ENCODE measurements at places on chromosomes 3 and 15.

DNA sequence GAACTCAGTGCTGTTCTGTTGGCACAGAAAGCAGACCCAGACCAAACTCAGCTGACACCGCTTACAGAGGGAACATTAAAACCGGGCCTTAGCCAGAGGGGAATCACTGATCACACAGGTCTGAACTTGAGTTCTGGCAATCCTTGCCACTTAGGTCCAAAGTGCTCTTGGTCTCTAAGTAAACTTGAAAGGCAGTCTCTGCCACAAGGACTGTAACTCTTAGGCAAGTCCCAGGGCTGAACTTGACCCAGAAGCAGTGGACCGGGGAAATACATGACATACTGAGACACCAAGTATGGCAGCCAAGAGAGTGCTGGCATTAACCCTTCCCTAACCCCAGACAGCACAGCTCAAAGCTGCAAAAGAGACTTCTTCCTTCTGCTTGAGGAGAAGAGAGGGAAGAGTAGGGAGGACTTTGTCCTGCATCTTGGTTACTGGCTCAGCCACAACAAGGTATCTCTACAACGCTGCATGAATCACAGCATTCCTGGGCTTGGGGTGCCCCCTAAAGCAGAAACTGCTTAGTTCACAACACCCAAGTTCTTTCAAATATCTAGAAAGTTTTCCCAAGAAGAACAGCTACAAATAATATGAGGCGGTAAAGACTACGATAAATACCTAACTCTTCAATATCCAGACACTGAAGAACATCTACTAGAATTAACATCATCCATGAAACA, 32.5 kb downstream of the NAALADL2 start:
- no peak for DNase-seq

DNA sequence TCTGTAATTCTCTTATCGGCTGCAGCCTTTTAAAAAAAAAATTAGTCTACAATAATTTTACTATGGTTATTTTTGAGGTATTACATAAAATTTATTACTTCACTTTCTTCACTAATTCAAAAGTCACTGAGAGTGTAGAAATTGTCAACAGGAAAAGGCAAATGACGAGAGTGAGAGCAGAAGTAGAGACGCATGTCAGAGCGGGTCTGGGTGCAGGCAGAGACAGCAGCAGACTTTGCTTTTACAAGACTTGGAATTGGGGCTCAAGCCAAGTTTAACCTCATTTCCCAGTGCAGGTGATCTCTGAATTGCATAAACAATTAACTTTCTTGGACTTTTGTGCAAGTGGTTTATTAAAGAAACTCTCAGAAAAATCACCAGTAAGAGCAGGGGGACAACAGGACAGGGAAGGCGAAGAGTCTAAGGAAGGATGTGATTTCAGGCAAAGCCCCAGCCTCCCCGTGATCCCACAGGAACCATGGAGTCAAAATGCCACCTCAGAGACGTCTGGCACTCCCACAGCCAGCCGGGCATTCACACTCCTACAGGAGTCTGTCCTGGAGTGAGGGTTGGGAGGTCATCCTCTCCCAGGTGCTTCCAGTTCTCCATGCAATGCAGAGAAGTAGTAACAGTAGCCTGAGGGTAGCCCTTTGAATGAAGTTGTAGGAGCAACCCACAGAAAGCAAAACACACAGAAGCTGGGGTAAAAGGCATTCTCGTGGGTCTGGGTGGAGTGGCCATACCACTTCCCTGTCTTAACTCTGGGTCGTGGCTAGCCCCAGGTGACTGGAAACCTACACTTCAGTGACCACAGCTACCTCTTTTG, 274.0 kb upstream of the TGFBR2 start:
- no peak for DNase-seq

GRCh38 chr3:113499081-113499480, 15.9 kb downstream of the SPICE1 start:
- no peak for DNase-seq

GRCh38 chr15:81531109-81531592, 157.1 kb upstream of the TMC3 start:
- DNase-seq: no peak

- DNase-seq: no peak
Observed at GRCh38 chr3:152658977-152659720, 175.8 kb upstream of the P2RY1 start.

GRCh38 chr3:48656061-48656840, 6.4 kb downstream of the CELSR3 start:
- DNase-seq: peak; percentile 82

GRCh38 chr3:114760679-114761078, 386.4 kb downstream of the ZBTB20 start:
- DNase-seq: no peak

GRCh38 chr3:30671527-30672286, 65.3 kb downstream of the TGFBR2 start:
- DNase-seq: no peak

DNA sequence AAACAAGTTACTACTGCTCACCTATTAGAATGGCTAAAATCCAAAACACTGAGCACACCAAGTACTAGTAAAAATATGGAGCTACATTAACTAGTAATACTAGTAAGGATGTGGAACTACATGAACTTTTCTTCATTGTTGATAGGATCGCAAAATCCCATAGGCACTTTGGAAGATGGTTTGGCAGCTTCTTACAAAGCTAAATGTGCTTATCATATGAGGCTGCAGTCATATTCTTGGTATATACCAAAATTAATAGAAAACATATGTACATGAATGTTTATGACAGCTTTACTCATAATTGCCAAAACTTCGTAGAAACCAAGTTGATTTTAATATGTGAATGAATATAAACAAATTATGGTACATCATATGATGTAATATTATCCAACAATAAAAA, 366.8 kb upstream of the KCNMB2 start:
- DNase-seq: no peak

- DNase-seq: no peak
Observed at GRCh38 chr3:123066599-123066895, 278 bp upstream of the PDIA5 start.

DNA sequence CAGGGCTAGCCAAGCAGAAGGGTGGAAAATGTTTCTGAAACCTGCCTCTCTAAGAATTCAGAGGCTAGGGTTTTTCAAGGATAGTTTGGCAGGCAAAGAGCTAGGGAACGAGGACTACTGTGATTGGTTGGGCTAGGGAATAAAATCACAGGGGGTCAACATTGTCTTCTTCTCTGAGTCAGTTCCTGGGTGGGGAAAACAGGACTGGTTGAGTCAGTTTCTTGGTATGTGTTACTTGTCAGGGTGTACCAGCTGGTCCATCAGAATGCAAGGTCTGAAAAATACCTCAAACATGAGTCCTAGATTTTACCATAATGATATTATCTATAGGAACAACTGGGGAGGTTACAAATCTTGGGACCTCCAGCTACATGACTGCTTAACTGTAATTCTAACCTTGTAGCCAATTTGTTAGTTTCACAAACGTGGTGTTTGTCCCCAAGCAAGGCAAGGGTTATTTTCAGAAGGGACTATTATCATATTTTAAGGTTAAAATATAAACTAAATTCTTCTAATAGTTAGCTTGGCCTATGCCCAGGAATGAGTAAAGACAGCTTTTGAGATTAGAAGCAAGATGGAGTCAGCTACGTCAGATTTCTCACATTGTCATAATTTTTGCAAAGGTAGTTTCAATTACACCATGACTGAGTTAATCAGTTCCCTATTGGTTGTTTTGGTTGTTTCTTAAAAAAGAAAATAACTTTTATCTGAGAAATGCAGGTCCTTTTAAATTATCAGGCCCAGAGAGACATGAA, 231.5 kb downstream of the ALCAM start:
- DNase-seq: no peak

GRCh38 chr3:177930771-177931170, 605.5 kb upstream of the KCNMB2 start:
- DNase-seq: no peak

GRCh38 chr15:63483521-63484371, 20.6 kb upstream of the USP3 start:
- no peak for DNase-seq

- no peak for DNase-seq
Observed at GRCh38 chr3:151555523-151555922, 94.7 kb upstream of the IGSF10 start.

GRCh38 chr3:10495003-10495402, 10.4 kb downstream of the ATP2B2 start:
- no peak for DNase-seq

- DNase-seq: no peak
Observed at GRCh38 chr3:172869368-172869771, 118.8 kb downstream of the ECT2 start.

GRCh38 chr15:56948764-56949101, 30.3 kb downstream of the TCF12 start:
- no peak for DNase-seq

DNA sequence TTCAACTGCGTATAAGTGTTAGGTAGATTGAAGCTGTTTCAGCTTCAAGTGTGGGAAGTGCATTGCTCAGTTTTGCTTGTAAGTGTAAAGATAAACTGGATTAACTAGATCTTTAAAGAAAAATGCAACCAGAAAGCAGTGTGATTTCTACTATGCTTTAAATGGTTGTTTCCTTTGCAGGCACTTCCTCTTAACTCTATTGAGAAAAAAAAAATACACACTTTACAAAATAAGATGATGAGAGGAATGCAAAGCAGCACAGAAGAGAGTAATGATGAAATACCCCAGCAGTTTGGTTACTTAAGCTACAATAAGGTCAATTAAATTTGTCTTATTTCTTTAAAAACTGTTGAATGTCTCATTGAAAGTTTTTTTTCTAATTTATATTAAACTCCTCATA, 40.8 kb downstream of the DPH6 start:
- DNase-seq: no peak

- no peak for DNase-seq
Observed at GRCh38 chr15:95087253-95087609, 855.9 kb downstream of the MCTP2 start.

DNA sequence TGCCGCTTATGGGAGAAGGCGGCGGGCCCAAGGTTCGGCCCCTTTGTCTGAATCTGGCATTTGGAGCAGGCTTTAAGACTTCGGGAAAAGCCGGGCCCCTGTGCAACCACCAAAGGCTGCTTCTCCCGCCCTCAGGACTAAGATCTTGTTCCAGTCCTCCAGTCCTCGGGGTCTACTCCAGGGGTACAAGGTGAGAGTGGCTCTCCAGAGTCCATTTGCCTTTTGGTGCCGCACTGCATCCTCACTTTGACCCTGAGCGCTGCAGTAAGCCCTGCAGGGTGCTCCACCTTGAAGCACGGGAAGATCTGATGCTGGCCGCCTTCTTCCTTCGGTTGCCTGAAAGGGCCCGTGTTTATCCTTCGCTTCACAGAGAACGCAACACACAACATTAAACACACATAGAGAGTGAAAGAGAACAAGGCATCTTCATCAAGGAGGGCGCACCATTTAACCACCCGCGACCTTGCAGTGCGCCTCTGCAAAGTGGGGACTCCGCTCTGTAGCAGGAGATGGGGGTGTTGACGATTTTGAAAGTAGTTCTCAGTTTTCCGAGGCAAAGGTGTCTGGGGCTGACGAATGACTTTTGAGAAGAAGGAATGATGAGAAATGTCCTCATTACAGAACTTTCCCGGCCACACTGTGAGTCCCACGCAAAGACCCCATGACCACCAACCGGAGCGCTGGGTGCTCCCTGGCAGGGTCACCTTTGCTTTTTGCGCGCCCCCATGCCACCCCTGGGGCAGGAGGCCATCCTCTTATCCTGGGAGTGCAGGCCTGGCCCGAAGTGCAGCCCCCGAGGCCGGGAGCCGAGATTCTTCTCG, 1.0 kb downstream of the PIGZ start:
- no peak for DNase-seq

DNA sequence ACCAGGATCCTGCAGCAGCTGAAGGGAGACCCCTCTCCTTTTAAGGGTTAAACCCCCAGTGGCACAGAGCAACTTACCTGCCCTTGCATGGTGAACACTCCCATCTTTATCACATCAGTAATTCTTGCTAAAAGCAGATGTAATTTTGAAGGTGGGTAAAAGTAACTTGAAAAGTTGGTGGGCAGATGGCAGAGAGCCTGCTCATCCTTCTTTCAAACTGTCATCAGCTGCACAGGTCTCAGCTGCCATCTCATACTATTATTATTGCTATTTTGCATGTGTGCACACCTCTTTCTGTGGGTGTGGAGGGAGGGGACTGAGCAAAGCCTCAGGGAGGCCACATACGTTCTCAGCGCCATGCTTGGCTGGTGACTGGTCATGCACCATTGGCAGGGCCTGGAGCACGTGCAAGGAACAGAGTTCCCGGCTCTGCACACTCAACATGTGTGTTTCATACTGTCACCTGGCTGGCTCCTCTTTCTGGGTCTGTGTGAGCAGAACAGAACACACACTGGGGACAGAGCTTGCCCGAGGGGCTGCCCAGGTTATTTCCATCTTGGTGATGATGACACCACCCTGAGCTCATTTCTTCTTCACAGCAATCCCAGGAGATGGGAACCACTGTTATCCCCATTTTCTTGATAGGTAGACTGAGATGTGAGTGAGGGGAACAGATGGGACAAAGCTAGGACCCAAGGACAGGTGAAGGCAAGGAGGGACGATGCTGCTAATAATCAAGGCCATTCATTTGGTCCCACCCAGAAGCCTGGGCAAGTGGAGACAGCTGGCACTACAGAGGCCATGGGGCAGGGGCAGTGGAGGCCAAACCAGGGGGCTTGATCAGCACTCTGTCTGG, 95.8 kb upstream of the KLF13 start:
- no peak for DNase-seq

GRCh38 chr15:66298803-66299251, 5.5 kb downstream of the DIS3L start:
- DNase-seq: no peak

DNA sequence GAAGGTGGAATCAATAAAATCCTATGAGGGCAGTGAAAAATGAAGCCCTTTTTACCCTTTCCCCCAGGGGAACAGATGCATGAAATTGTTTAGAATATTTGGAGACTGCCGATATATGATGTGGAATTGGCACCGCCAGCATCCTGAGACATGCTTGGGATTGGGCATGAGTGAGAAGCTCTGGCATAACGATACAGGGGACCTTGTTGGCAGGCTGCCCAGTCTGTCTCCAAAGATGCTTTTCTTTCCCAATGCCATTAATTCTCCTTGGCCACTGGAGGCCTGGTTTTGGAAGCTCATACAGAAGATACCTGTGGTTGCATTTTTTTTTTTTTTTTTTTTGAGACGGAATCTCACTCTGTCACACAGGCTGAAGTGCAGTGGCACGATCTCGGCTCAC, 800.6 kb upstream of the LMCD1 start:
- DNase-seq: no peak

- DNase-seq: no peak
Observed at GRCh38 chr3:79012946-79013362, 754.8 kb downstream of the ROBO1 start.

- no peak for DNase-seq
Observed at GRCh38 chr15:74857671-74858368, 14.9 kb upstream of the ULK3 start.
